Memory B cell (primary cell): ENCODE measurements at places on chromosomes 11 and 22.
A peak's percentile ranks its signal among the peaks of the same experiment; 100 is the strongest.

DNA sequence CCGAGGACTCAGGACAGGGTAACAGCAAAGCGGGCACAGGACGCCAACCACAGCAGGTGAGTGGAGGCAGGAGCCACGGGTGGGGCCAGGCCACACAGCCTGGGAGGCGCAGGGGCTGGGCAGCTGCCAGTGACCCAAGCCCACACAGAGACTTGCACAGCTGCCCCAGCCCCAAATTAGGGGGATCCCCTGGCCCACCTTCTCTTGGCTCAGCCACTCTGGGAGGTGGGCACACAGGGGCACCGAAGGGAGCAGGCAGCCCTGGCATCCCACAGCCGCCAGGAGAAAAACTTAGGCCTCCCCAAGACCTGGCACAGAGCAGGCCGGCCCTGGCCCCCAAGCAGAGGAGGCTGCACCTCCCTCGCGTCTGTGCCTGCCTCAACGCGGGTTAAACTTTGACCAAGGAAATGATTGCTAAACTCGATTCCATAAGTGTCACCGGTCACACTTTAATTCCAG, at the start of gene SLC22A12:
TSS of gene SLC22A12 (plus strand) at position 458 of the 459 bp plus-strand sequence. CDS start 337 bp downstream, outside the sequence.
- DNase-seq: no peak

DNA sequence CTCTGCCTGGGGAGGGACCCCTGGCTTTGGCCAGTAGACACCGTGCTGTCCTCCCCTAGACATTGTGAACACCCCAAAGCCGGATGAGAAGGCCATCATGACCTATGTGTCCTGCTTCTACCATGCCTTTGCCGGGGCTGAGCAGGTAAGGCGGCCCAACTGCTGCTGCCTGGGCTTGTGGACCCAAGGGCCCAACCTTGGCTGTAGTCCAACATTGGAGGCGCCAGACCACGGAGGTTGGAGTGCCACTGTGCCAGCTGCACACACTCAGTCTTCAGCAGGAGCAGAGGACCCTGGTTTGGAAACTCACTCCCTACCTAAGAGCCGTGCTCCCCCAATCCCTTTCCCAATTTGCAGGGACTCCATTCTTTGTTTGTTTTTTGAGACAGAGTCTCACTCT, 9.4 kb downstream of the ACTN3 start:
- DNase-seq: no peak

DNA sequence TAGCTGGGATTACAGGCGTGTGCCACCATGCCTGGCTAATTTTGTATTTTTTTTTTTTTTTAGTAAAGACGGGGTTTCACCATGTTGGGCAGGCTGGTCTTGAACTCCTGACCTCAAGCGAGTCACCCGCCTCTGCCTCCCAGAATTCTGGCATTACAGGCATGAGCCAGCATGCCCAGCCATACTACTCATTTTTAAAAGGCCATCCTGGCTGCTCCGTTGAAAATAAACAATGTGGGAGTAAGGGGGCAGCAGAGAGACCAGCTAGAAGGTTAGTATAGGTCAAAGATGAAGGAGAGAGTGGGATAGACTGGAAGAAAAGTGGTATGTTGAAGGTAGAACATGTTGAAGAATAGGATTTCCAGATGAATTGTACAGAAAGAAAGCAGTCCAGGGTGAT, 17.6 kb upstream of the LIN7C start:
- no peak for DNase-seq

- DNase-seq: no peak
Observed at GRCh38 chr11:3115321-3115720, 49.8 kb downstream of the OSBPL5 start.

GRCh38 chr11:20933958-20934357, 264.6 kb downstream of the NELL1 start:
- DNase-seq: no peak

DNA sequence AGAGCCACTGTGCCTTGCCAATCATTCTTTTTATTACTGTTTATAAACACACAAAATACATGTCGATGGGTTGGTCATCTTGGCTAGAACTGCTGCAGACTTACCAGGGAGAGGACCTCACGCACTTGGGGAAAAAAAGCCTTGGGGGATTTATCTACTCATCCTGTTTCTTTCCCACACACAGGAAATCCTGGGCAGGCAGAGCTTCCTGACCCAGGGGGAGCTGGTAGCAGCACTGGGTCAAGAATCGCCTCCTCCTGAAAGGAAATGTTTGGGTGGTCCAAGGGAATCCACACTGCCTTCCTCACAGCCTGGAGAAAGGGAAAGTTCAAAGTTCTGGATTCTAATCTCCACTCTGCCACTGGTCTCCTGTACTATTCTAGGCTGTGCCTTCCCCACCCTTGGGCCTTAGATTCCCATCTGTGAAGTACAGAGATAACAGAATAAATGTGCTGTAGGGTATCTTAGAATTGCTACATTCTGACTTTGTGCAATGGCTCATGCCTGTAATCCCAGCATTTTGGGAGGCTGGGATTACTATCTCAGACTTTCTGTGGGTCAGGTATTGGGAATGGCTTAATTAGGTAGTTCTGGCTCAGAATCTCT, 31.2 kb upstream of the SMTN start:
- no peak for DNase-seq

GRCh38 chr22:16987822-16988221, 20.2 kb downstream of the GAB4 start:
- no peak for DNase-seq

- DNase-seq: no peak
Observed at GRCh38 chr11:86874304-86875056, 74.1 kb downstream of the PRSS23 start.

- DNase-seq: peak; percentile 28
Observed at GRCh38 chr11:134072844-134073243, 4.0 kb downstream of the JAM3 start.

DNA sequence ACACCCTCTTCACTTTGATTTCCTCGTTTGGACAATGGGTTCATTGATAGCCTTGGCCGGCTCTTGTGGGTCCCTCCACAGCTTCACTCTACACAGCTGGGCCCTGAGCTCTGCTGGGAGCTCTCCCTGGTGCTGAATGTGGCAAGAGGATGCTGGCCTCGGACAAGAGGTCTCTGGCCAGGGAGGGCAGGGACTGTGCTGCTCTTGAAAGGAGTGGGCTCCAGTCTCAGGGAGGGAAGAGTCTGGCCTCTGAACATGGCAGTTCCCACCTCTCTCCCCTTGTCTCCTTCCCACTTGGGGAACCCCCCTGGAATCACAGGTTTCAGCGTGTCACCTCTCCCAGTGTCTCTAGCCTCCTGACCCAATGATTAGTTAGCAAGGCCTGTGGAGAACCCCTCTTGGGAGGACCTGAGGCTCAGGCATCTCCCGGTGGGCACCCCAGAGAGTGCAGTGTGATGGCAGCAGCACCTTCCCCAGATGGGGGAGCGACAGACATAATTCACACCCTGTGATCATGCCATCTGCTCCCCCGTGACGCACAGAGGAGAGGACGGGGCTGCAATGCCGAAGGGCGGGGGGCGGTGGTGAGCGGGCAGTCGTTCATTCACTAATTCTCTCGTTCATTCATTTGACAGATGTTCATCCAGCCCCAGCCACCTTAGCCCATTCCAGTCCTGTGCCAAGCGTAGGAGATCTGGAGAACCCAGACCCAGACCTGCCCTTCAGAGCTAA, 2.8 kb upstream of the CABP7 start:
- no peak for DNase-seq

DNA sequence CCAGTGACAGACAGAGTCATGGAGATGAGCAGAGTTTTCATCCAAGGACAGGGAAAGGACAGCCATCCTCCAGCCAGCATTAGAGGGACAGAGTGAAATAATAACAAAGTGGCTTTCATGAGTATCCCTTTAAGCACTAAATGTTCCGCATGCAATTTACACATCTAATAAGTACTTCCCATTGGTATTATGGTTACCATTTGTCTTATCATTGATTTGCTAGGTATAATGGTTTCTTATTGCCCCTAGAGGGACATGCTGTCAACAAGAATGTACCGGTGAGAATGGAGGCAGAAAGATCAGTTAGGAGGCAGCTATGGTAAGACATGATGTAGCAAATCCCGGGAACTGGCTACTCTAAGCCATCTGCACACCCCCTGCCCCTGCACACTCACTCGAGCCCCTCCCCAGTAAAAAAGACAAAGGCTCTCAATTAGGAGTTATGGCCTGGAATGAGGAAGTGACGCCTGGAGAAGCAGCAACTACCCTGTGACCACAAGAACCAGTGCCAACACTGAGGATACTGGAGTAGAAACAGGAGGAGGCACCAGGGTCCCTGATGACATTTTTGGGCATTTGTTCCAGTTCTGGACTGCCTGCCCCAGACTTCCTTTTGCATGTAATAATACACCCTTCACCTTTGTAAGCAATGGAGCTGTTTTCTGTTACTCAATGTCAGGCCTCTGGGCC, 30.2 kb upstream of the HMGXB4 start:
- no peak for DNase-seq

- no peak for DNase-seq
Observed at GRCh38 chr22:27213294-27213693, 555.9 kb downstream of the MIAT start.

DNA sequence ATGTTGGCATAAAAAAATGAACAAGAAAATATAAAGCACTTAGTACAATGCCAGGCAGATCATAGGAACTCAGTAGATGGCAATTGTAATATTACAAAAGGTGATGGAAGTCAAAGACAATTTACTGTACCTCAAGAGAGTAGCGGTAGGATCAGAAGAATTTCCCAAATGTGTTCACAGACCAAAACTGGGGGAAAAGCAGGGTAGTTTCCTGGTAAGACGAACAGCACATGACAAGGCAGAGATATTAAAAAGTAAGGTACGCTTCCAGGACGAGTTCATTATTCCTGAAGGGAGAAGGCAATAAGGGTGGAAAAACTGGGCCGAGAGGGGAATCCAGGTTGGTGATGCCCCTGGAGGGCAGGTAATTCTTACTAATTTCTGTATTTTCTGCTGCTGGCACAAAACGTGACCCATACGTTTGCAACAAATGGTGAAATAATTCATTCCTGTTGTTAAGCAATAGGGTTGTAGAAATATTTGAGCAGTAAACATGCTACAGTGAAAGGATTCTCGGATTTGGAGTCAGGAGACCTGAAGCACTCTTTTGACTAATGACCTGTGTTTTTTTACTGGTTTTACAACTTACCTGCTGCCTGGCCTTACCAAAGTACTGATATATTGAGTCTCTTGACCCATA, 786 bp upstream of the ANKRD42 start:
- no peak for DNase-seq

- DNase-seq: no peak
Observed at GRCh38 chr22:49701380-49702067, 126.1 kb downstream of the BRD1 start.

- DNase-seq: no peak
Observed at GRCh38 chr11:32148895-32149294, 58.0 kb downstream of the RCN1 start.

DNA sequence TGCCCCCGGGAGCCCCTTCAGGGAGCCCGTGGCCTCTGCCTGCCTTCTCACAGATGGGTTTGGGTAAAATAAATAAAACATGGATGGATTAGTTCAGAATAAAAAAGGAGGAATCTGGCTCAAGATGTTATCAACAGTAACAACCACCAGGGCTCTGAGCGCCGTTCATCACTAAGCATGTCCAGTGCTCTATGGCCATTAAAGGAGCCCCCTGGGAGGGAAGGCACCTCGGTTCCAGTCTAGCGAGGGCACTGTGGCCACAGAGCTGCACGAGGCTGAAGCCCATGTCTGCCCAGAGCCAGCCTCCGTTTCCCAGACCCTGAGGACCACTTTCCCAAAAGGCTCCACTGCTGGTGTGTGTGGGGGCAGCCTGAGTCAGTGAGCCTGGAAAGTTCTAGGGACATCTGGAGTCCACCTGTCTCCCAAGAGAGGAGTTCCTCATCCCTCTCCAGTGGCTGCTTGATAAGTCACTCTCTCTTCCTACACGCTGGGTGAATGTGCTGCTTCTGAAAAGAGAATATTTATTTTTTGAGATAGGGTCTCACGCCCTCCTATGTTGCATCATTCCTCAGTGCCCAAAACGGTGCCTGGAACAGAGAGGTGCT, 614.6 kb downstream of the TBC1D22A start:
- no peak for DNase-seq

DNA sequence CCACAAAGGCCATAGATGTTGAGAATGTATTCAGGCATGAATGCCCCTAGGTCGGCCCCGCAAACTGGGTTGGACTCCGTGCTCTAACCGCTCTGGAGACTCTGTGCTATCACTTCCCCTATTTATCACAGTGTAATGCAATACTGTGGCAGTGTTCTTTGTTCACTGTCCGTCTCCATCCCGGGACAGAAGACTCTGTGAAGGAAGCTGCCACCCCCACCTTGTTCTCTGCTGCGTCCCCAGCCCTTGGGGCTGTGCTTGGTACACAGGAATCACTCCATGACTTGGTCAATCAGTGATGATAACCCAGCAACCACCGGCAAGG, 57.6 kb downstream of the TSPAN18 start:
- no peak for DNase-seq
